CD8-positive, alpha-beta T cell (primary cell): ENCODE measurements at places on chromosomes 1 and 21.

DNA sequence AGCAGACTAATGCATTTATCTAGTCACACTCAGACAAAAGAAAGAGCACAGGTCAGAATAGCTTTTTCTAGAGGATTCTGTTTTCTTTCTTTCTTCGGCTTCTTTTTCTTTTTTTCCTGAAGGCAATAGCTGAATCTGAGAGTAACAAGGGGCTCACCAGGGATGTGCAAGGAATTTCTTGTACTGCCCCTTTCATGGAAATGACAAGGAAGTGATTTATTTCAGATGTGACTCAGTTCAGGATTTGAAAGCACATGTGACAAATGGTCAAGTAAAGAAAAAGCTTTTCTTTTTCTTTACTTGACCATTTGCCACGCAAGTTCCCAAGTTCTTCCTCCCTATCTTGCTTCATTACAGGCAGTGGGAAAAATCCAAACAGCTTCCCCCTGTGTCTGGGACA is 202.0 kb downstream of the GABPA start:
- DNase-seq, result no peak

DNA sequence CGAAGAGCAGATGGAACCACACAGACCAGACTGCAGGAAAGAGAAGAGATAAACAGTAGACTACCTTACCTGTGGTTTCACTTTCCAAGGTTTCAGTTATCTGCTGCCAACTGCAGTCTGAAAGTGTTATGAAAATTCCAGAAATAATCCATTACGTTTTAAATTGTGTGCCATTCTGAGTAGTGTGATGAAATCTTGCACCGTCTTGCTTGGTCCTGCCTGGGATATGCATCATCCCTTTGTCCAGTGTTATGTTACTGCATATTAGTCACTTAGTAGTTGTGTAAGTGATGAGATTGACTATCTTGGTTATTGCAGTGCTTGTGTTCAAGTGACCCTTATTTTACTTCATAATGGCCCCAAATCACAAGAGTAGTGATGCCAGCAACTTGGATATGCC is 33.9 kb downstream of the DNAJC6 start:
- DNase-seq, result no peak

GRCh38 chr1:245687636-245688535 is 533.1 kb downstream of the KIF26B start:
- no peak for DNase-seq

GRCh38 chr1:153422450-153423068 is 6.2 kb downstream of the S100A7A start:
- DNase-seq, result peak; percentile 59
